NCI-H345 (cell line): ENCODE measurements at places on chromosomes 12 and 14.

DNA sequence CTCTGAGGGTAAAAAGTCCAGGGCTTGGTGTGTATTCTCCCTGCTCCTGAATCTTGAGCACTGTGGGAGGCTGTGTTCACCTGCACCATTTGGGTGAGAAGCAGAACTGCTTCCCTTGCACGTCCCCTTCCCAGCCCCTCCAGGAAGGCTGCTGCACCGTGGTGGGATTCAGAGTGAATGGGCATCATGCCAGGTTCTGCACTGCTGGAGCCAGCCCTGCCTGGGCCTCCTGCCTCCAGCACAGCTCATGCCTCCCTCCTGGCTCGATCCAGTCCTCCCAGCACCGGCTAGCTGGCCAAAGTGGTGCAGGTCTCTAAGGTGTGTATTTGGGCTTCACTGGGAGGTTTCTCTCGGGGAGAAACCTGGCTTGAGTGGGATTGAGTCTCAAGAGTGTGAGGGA is 54.9 kb downstream of the ANKRD9 start:
- DNase-seq: no peak

DNA sequence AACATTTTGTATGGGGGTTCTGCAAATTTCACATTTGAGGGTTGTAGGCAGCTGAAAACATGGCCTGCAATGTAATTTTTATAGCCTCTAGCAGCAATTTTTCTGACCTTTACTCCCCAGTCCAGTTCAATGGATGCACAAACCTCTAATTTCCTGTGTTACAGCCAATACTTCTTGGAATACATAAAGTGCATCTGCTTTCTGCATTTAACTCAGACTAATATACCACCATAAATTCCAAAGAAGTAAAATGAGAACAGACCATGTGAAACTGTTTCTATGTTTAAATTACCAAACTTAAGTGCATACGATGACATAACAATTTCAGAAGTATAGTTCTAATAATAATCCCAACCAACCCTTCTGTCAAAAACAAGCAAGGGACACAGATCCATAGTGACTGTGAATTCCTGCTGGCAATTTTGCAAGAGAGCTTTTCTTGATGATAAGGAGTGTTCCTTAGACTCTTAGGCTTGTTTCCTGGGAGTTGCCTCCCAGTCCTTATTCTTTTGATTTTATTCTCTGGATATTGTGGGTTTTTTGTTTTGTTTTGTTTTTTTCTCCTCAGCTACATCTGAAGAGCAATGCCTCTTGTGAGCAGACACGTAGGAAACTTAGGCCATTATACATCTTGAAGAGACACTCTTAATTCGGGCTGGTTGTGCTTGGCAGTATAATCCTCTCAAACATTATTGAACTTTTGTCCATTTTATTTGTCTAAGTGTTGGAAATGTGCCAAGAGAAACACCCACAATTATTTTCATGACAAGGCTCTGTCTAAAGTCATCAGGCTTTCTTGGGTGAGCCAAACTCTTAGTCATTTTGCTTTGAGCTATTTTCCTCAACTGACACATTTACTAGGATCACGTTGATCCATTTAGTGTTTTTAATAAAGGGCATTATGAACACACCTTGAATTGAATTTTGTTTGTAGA is 51.3 kb upstream of the RERGL start:
- peak; percentile 60 for DNase-seq

DNA sequence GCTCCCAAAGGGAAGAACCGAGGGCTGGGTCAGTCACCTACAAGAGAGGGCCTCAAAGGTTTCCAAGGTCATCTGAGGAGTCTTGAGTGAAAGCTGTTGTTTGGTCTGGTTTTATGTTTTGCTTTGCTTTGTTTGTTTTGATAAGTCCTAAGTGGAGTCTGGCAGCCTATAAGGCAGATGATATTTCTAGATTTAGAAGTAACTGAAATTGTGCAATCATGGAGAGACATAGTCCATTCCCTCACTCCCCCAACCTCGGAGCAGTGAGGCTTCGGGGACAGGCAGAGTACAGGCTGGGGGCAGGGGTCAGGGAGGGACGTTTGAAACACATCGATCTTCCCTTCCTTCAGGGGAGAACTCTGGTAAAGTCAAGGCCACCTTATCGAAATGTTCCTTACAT is 42.3 kb downstream of the TTC9 start:
- no peak for DNase-seq

- no peak for DNase-seq
Measured at GRCh38 chr14:90362558-90362896, 30.8 kb upstream of the NRDE2 start.

DNA sequence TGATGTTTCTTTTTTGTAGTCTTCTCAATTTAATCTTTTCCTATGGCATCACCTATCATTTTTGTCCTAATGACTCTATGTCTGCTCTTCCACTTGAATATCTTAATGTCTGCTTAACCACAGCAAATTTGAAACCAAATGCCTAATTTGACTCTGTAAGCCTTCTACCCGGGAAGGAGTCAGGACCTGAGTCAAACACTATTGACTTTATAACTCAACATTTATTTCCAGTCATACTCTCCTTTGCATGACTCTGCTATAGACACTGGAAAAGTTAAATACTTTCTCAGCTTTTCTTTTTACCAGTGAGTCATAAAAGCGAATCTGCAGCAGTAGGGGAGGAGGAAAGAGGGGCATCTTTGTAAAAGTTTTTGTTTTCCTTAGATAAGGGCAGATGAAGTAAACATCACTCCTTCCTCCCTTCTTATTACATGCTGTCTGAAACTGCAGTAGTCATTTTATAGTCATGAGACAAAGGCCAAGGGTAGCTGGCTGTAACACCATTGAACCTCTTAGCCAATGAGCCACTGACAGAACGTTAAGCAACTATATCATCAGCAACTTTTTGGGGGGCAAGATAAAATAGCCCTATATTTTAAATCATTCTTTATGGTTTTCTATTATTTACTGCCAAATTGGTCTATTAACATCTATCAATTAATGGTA is 179.3 kb downstream of the MIPOL1 start:
- no peak for DNase-seq

DNA sequence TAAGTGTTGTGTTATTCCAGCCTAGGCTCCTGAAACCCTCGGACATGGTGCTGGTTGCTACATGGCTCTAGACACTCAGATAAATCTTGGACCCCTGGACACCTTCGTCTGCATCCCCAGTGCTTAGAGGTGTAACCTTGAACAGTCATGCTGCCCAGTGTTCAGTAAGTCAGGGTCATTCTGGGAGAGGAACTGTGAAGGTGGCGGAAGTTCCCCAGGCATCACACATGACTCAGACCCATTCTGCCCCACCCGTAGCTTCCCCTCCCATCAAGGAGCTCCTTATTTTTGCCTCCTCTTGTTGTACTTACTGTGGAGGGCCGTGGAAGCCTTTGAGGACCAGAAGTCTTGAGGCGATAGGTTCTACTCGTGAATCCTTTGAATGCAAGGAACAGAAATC is 18.1 kb upstream of the SSPN start:
- DNase-seq: no peak

DNA sequence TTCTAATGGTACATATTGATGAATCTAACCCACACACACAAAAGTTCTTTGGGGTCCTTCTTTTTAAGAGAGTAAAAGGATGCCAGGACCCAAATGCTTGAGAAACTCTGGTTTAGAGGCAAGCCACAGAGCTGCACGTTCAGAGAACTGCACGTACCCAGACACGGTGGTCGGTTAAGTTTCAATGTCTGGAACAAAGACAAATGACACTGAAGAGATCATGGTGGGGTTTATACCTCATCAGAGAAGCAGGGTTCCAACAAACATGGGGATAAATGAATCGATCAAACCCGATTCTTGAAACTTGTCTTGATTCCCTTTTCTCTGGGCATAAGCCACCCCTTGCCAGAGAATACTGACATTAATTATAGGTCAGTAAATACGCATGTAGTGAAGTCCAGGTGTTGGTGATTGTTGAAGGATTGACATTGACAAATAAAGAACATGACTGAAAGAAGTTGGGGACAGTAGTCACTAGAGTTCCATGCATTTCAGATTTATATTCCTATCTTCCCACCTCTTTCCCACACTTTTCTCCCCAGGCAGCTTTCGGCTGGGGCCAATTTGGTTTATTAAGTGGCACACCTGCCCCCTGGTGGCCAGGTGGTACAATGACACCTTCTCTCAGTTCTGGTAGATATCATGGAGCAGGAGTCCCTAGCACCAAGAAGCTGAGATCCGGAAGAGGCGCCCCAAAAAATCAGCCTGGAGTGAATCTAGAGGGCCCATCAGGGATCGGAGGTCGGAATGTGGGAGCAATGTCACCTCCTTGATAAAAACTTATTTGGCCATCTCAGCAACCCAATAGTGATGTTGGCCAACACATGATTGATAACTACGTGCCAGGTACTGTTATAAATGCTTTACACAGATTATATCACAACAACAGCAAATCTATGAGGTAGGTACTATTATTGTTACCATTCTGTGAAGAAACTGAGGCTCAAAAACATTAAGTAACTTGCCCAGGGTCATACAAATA is 17.8 kb upstream of the HDAC7 start:
- peak; percentile 4 for DNase-seq

- DNase-seq: no peak
Measured at GRCh38 chr12:19042221-19042620, 87.3 kb upstream of the PLEKHA5 start.

DNA sequence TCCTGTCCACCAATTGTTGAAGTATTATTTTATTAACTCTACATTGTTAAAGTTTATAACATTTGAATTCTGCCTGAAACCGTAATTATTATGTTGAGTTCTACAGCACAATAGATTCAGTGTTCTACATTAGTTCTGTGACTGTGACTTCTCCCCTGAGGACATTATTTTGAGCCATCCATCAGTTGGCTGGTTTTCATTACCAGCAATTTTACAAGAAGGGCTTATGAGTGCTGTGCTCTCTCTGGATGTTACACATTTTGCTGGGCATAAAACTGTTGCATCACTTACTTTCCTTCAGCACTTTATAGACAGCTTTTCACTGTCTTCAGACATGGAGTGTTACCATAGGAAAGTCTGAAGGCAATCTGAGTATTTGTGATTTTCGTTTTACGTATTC is 118.2 kb upstream of the KITLG start:
- no peak for DNase-seq

GRCh38 chr12:71727958-71728357 is 26.7 kb upstream of the RAB21 start:
- no peak for DNase-seq

DNA sequence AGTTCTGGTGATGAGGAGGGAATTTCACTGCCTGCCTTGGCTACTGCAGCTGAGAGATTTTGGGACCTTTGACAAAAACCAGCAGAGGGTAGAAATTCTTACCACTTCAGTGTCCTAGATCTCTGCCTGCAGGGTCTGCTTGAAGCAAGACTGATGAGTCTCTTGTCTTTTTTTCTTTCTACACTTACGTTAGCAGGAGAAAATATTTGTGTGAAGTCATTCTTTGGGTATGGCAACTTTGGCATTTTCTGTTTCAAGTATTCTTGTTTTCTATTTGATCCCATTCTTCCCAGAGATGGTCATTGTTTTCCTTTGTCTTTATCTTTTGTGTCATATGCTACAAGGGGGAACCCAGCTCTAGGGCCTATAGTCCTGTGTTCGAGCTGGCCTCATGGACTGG is 65.6 kb upstream of the FERMT2 start:
- DNase-seq: no peak

GRCh38 chr14:22065347-22065746 is 391.7 kb upstream of the OR4E1 start:
- DNase-seq: no peak

- DNase-seq: no peak
Measured at GRCh38 chr14:54725998-54726397, 159.1 kb downstream of the SAMD4A start.

GRCh38 chr12:2960390-2960956 is 1.3 kb downstream of the TEAD4 start:
- DNase-seq: no peak

GRCh38 chr14:101719045-101719645 is 42.4 kb upstream of the PPP2R5C start:
- DNase-seq: no peak

- DNase-seq: no peak
Measured at GRCh38 chr12:95337146-95337545, 119.5 kb downstream of the VEZT start.

GRCh38 chr12:118880720-118881493 is 100.4 kb upstream of the SRRM4 start:
- no peak for DNase-seq

- DNase-seq: no peak
Measured at GRCh38 chr14:78519863-78520262, 349.7 kb downstream of the NRXN3 start.

DNA sequence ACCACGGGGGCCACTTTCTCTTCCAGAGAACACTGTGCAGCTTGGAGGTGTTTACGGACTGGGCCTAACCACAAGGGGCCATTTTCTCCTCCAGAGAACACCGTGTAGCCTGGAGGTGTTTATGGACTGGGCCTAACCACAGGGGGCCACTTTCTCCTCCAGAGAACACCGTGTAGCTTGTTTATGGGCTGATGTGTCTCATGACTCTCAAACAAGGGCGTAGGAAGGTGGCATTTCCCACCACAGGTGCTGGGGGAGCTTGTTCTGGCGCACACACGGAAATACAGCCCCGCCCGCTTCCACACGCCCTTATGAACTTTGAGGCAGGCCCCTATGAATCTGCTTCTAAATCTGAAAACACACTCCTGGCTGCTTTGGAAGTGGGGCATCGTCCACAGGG is 174.6 kb upstream of the SFSWAP start:
- DNase-seq: no peak

- DNase-seq: no peak
Measured at GRCh38 chr14:56814519-56814959, 4.3 kb upstream of the OTX2 start.

DNA sequence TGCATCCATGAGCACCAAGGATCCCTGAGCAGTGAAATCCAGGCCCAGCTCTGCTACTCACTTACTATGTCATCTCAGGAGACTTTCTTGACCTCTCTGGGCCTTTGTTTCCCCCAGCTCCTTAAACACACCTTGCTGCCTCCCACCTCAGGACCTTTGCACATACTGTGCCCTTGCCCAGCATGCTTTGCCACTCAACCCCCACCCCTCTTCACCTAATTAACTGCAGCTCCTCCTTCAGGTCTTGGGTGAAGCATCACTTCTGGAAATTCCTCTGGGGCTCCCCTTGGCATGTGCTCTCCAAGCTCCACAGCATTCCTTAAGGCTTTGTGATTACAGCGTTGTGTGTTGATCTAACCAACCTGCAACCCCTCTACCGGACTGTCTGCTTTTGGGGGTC is 15.9 kb downstream of the WSCD2 start:
- no peak for DNase-seq
